Epithelial cell of proximal tubule (primary cell): ENCODE measurements at places on chromosomes 16 and 17. TPM values are rescaled to one million over a fixed set of nuclear protein-coding genes. Genes with fewer than 3 reads are reported as not detected.

DNA sequence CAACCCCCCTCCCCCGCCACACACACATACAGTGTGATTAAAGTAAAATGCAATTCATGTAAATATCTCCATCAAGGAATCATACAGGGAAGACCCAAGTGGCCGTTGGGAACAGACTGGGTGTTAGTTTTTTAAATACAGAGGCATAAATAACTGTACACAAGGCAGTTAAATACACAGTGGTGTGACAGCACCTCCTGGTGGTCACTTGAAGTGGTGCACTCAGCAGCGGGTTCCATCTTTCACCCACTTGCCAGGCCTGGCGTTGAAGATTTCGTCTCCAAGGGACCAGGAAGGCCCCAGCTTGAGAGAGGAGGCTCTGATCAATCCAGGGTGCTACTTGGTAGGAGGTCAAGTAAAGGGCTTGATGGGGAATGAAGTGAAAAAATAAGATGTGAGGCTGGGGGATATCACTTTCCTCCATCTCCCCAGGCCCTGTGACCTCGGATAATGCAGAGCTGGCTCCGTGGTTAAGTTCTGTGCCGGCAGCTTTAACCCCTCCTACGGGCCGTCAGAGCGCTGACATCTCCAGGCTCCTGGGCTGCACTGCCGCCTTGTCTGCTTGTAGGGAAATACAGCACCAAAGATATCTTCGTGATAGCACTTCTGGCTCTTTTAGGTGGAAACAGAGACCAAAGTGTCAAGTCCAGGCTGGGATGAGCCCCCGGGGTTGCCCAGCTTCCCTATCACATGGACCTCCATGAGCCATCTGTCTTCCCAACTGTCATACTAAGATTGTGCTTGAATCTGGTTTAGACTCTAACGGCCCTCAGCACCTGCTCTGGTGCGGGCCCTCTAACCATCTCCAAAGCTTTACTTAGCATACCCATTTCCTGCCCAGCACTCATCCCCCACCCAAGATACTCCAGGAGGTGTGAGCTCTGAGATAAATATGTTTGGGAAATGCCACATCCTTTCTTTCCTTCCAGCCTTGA, 20.7 kb downstream of the LGALS9 start:
- DNase-seq = no peak

GRCh38 chr17:37650419-37651003, 7.3 kb upstream of the DDX52 start:
- no peak for DNase-seq

DNA sequence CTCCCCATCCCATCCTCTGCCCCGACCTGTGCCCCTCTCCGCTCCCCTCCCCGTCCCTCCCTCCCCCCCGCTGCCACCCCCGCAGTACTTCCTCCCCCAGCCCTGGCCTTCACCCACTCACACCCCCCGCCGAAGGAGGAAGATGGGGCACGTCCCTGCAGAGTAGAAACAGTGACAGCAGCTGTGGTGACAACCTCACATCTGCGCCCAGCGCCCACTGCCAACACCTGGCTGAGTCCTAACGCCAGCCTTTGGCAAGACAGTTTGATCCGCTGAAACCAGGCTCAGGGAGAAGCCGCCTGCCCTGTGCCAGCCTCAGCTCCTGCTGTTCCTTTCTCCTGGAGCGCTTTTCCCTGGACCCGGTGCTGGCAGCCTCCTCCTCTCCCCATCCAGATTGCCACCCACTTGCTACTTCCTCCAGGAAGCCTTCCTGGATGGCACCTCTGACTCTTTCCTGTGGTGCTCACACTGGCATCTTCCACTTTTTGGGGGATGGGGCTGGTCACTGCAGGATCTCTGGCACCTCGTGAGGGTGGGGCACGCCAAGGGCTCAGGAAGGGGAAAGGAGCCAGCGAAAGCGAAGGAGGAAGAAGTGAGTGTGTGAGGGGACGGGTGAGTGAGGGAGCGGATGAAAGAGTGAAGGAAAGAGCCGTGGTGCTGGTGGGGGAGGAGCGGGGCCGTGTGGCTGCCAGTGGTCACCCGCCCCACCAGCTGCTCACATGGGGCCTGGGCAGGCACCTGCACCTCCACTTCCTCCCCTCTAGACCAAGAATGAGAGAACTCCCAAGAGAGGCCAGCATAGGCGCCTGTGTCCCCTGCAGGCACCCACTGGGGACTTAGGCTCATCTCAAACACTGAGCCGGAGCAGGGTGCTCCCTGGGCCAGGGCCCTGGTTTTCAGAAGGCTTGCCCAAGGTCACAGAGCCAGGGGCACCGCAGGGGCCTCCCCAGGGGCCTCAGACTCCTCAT, 27.0 kb downstream of the ZFPM1 start:
- DNase-seq = no peak

- no peak for DNase-seq
These were observed 80.0 kb upstream of the NKD1 start for GRCh38 chr16:50467943-50468748.

Gene TPSD1
- total RNA-seq = not detected in 2 replicates

Gene CRISPLD2
- total RNA-seq = 5.8 and 13.7 TPM in 2 replicates

Gene ECI1
- 92.2 and 94.6 TPM in 2 replicates for total RNA-seq
